ENCODE measurements at places on chromosomes 12 and 14.

- DNase-seq = no peak
Observed at GRCh38 chr12:27583057-27583797, 59.2 kb downstream of the PPFIBP1 start.

GRCh38 chr12:16586350-16587109 lies 19.4 kb downstream of the LMO3 start:
- DNase-seq = no peak

DNA sequence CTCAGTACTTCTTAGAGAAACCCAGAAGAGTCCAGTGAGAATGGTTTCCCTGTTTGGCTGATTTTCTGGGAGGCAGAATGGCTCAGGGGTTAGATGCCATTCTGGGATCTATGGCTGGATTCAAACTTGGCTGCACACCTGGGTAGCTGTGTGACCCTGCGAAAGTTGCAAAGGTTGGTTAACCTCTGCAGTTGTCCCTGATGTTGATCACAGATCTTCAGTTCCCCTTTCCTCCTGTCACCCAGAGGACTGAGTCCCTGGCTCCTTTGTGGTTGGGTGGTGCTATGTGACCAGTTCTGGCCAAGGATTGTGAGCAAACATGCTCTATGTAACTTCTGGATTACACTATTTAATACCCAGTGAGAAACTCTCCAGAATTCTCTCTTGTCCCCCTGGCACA lies 418.0 kb downstream of the RGS6 start:
- DNase-seq = no peak

- peak; percentile 76 for DNase-seq
Observed at GRCh38 chr14:104795781-104796686, 486 bp upstream of the AKT1 start.

GRCh38 chr14:78083837-78084236 lies 86.3 kb upstream of the NRXN3 start:
- no peak for DNase-seq

- DNase-seq = no peak
Observed at GRCh38 chr14:43243168-43243567, 1263.9 kb downstream of the FSCB start.

- DNase-seq = no peak
Observed at GRCh38 chr14:37597538-37597913, 2.1 kb downstream of the TTC6 start.

GRCh38 chr12:92210071-92210470 lies 64.4 kb upstream of the BTG1 start:
- no peak for DNase-seq

- DNase-seq = no peak
Observed at GRCh38 chr14:75489480-75489837, 32.8 kb upstream of the BATF start.

DNA sequence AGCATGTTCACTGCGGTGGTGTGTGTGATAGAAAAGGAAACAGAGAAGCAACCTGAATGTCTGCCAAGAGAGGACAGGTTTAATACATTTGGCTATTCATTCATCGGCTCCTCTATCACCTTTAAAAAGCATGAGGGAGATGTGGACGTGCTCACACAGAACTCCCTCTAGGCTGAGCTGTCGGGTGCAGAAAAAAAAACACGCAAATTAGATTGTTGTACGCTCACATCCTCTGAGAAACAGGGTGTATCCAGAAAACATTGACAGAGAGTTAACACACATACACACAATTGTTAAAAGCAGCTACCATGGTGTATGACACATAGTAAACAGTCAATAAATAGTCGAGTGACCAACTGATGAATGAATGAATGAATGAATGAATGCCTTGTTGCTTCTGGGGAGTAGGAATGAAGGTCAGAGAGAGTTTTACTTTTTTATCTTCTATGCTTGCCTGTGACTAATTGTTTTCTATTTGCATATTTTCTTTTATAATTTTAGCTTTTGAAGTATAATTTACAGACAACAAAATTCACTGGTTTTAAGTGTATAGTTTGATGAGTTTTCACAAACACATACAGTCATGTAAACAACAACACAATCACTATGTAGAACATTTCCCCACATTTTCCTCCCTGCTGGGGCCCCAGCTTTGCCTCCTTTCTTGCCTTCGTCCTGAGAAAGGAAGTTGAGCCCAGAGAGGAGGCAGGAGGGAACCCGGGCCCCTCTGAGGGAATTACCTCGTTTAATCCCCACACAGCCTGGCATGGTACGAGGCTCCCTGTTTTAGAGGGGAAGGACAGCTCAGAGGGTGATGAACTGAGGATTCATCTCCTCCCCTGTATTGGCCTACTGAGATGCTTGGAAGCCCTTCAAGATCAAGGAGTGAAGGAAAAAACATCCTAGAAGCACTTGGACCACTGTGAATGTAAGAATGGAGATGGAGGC lies 19.7 kb upstream of the FAM222A start:
- no peak for DNase-seq

DNA sequence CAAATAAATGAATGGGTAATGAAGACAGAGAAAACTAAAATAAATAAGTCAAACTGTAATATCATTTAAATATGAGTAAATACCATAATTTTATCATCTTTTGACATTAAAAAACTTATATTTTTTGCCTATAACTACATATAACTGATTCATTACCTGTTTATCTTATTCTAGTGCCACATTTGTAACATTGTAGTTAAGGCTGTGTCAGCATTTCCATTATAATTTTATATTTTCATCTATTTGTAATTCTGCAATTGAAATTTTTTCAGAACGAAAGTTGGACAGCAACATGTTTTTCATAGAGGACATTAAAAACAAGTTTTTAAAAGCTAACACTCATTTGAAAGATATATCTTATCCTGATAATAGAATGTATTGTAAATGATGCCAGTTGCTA lies 1286.5 kb downstream of the LRFN5 start:
- no peak for DNase-seq

GRCh38 chr12:94593822-94594442 lies 56.4 kb downstream of the TMCC3 start:
- no peak for DNase-seq

DNA sequence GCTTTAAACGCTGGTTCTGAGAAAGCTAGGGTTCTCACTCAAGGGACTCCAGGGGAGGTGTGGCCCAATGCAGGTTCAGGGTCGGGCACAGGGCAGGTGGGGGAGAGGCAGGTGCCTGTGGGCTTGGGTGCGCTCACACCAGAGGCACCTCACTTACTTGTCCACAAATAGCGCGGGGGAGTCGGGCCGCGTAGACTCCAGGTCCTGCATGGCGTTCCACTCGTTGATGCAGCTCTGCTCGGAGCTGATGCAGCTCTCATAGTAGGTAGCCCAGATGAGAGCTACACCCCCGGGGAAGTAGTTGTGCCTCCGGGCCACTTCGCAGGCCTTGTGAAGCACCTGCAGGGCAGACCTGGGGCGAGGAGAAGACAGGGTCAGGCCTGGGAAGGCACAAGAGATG lies 49.9 kb downstream of the SSH1 start:
- no peak for DNase-seq

GRCh38 chr12:55017416-55017925 lies 2.3 kb upstream of the NEUROD4 start:
- no peak for DNase-seq

DNA sequence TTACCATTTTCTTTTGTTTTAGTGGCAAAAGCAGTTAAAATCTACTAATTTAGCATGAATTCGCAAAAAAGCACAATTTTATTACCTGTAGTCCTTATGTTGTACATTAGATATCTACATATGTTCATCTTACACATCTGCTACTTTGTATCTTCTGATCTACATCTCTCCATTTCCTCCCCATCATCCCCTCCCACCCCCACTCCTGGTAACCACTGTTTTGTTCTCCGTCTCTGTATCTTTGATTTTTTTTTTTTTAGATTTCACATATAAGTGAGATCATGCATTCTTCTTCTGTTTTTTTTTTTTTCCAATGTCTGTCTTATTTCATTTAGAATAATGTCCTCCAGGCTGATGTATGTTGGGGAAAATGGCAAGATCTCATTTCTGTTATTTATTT lies 922.7 kb downstream of the VRK1 start:
- DNase-seq = no peak

GRCh38 chr14:75201087-75201486 lies 24.7 kb upstream of the TMED10 start:
- no peak for DNase-seq

- DNase-seq = no peak
Observed at GRCh38 chr14:101017209-101017608, 113.7 kb upstream of the RTL1 start.

DNA sequence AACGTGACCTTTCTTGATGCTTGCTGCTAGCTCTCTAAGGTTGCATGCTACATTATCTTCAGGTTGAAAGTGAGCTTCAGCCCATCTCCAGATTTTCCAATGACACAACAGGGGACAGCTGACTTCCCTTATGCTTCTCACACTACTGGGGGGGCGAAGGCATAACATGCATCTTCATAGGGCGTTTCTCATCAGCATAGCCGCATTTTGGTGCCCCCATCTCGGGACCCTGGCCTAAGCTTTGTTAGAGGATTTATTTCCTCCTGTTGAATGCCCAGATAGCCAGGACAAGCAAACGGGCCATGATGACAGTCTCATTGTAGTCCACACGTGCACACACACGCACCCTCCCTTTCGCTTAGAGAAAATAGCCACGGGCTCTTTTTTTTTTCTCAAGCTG lies 30.7 kb downstream of the SSPN start:
- no peak for DNase-seq

- DNase-seq = no peak
Observed at GRCh38 chr12:15497671-15498292, 175.5 kb downstream of the PTPRO start.

DNA sequence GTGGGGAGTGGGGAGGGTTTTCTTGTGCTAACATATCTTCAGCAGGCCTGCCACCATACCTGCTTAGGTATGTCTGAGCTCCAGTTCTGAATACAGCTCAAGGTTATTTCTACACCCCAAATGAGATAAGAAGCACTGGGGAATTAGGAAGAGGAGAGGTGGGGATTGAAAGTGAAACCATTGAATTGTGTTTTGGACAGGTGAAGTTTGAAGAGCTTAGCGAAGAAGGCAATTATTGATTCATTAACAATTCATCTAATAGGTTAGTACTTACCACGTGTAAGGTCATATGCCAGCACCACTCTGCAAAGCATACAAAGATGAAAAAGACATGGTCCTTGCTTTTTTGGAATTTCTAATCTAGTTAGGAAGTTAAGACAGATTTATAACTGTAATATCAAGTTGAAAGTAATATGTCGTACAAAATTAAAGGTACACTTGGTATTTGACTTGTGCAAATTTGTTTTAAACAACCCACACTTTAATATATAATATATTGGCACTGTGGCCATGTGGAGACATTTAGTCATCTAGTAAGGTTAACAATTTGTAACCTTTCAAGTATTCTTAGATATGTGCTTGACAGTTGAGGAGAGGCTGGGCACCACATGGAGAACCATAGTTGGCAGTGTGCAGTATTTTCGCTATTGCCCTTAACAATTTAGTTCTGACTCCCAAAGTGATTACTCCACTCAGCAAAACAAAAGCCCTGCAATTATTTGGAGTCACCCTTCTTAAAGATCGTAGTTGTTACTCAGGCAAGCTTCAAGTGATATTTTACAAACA lies 3.6 kb downstream of the SMCO3 start:
- DNase-seq = no peak

- no peak for DNase-seq
Observed at GRCh38 chr14:89566180-89566579, 149.1 kb upstream of the FOXN3 start.

DNA sequence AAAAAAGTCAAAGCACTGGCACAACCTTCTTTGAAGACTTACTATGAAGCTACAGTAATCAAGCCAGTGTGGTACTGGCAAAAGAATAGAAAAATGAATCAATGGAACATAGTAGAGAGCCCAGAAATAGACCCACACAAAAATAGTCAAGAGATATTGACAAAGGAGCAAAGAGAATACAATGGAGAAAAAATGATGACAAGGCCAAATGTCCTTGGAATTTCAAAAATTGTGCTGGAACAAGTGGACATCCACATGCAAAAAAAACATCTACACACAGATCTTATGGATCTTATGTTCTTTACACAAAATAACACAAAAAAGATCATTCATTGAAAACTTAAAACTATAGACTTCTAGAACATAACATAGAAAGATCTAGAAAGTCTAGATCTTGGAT lies 1379.7 kb upstream of the SEL1L start:
- no peak for DNase-seq

- peak; percentile 61 for DNase-seq
Observed at GRCh38 chr14:21913759-21914158, 240.1 kb upstream of the OR4E1 start.

- DNase-seq = no peak
Observed at GRCh38 chr12:116804051-116804450, 65.9 kb downstream of the RNFT2 start.

GRCh38 chr12:109710205-109710746 lies 3.3 kb upstream of the FAM222A start:
- DNase-seq = no peak

- peak; percentile 62 for DNase-seq
Observed at GRCh38 chr12:49342914-49343731, 3.6 kb upstream of the DNAJC22 start.

DNA sequence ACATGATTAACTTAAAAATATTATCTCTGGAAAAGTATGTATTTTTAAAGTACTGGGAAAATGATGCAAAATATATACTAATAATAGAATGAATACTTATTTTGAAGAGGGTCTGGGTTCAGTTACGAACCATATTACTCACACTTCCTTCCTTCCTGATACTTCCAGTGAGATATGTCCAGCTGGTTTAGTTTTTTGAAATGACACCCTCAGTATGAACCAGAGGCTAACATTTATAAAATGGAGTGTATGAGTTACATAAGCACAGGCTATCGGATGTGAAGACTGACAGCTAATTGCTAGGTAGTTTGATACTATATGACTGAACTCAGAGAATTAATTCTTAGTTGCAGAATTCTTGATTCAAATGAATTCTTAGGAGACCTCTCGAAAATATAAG lies 122.9 kb downstream of the OTOGL start:
- no peak for DNase-seq

- no peak for DNase-seq
Observed at GRCh38 chr12:122059203-122059960, 19.2 kb upstream of the MLXIP start.

DNA sequence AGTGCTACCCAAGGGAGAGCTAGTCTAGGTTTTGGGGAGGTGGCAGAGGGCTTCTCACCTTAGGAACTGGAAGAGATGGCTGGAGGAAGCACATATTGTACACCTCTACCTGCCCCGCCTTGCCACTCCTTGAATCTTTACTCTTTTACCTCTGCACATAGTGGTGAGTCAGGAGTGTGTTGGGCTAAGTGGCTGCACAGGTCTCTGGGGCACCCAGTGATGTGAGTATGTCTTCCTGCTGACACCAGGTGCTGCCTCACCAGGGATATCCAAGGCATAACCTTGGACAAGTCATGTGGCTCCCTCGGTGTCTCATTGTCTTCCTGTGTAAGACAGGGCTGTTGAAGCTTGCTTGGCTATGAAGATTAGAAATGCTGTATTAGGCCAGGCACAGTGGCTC lies 19.8 kb upstream of the CABP1 start:
- no peak for DNase-seq

GRCh38 chr14:100893760-100894159 lies 9.8 kb downstream of the RTL1 start:
- DNase-seq = no peak

DNA sequence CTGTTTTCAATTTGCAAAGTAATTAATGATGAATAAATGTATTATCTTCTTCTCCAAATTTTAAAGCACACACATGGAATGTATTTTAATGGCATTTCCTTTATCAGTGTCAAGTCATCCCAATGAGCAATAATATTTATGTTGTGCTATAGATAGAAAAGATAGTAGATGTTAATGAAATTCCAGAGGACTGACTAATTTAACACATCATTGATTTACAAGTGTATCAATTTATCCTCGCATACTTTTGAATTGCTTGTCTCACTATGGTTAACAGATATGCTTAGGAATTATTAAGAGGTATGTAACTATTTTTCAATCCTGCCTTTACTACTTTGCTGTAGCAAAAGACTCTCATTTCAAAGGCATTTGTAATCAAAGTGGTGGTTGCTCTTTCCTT lies 842.9 kb downstream of the SLC6A15 start:
- no peak for DNase-seq
